ENCODE measurements at places on chromosomes 2 and 18.

- DNase-seq: peak; percentile 19
These were observed 69.7 kb upstream of the NCK2 start for GRCh38 chr2:105674859-105675541.

DNA sequence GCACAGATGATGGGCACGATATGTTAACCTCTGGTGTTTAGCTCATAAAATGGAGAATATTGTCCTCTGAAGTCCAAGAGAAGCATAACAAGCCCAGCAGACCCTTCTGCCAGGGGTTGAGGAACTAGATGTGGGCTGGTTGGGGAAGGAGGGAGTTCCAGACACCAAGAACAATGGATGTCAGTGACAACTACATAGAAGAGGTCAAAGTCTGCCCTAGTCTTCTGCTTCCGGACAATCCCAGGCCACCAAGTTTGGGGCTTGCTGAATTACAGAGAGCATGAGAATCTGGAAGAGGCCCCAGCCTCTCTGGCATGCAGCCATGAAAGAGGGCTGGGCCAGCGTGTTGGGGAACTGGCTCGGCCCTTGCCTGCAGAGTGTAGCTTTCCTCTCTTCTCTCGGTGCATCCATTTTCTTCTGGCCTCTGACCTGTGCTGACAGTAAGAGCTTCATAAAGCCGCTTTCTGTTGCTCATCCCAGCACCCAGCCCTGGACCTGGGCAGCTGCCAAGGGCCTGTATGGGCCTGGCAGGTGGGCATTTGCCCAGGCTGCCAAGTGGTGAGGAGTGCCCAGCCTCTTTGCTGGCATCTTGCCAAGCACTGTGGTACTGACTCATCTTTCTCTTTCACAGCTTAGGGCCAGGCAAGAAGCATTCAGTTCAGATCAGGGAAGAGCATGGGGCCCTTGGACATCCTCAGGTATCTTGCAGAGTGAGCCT, 14.6 kb upstream of the LAPTM4A start:
- no peak for DNase-seq

DNA sequence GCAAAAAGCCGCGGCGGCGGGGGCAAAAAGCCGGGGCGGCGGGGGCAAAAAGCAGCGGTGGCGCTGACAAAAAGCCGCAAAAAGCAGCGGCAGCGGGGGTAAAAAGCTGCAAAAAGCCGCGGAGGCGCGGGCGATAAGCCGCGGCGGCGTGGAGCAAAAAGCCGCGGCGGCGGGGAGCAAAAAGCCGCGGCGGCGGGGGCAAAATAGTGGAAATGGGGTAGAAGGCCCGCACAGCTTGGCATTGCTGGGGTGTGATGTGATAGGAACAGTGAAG, 450.1 kb downstream of the ANKRD30B start:
- DNase-seq: no peak

DNA sequence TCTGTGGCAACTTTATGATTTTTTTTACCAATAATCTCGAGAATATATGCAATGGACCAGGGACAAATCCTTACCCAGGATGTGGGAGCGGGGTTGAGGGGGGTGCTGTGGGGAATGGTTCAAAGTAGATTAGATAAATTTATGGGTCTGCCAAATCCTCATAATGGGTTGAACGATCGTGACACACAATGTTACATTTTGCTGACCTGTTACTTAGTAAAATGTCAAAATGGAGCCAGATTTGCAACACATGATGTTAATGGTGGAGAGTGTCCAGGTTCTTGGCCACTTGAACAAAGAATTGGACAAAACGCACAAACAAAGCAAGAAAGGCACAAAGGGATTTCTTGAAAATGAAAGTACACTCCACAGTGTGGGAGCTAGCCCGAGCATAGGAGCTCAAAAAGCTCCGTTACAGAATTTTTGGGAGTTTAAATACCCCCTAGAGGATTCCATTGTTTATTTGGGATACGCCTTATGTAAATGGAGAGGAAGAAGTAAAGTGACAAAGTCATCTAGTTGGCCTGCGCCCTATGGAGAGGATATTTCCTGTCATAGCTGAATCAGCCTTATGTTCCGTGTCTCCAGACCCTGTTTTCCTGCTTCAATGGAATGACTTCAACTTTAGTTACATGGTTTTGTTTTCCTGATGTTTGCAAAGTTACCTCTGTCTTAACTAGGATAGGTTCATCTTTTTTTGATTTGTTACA, 776.0 kb downstream of the DCC start:
- DNase-seq: no peak

GRCh38 chr18:56314396-56314795, 324.0 kb downstream of the TXNL1 start:
- DNase-seq: no peak

- DNase-seq: no peak
These were observed 15.8 kb downstream of the C18orf63 start for GRCh38 chr18:74331404-74331803.

- no peak for DNase-seq
These were observed 67.5 kb downstream of the FASTKD2 start for GRCh38 chr2:206832873-206833272.

GRCh38 chr2:205593891-205594290, 88.4 kb upstream of the NRP2 start:
- no peak for DNase-seq

DNA sequence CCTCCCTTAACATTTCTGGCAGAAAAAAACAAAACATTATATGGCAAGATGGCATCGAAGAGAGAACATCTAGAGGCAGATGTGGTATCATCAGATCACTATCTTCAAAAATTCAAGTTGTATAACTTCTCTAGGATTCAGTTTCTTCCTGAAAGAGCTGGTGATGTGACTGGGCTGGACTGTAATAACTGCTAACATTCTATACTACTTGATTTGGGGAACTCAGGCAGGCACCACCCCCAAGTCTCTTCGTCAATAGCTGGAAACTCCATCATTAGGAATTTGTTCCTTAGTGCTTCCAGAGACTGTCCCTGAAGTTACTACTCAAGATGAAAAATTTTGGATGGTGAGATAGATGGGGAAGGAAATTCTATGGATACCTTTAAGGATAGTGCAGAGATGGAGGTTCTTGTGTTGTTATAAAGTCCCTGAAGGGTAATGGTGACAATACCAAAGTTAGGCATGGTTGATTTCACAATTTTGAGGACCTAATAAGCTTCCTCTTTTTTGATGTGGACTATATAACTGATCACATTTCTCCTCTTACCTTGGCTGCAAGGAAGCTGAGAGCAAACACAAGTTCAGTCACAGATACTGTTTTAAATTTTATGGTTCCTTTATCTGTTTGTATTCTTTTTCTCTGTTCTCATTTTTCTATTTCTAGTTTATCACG, 59.1 kb upstream of the PGAP1 start:
- DNase-seq: no peak

DNA sequence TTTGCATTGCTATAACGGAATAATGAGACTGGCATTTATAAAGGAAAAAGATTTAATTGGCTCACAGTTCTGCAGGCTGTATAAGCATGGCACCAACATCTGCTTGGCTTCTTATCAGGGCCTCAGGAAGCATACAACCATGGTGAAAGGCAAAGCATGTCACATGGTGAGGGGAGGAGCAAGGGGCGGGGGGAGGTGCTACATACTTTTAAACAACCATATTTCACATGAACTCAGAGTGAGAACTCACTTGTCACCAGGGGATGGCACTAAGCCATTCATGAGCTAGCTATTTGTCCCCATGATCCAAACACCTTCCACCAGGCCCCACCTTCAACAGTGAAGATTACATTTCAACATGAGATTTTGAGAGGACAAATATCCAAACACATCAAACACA, 188.7 kb downstream of the MBD5 start:
- DNase-seq: no peak

- no peak for DNase-seq
These were observed 25.0 kb downstream of the CCDC102B start for GRCh38 chr18:68822926-68823325.

DNA sequence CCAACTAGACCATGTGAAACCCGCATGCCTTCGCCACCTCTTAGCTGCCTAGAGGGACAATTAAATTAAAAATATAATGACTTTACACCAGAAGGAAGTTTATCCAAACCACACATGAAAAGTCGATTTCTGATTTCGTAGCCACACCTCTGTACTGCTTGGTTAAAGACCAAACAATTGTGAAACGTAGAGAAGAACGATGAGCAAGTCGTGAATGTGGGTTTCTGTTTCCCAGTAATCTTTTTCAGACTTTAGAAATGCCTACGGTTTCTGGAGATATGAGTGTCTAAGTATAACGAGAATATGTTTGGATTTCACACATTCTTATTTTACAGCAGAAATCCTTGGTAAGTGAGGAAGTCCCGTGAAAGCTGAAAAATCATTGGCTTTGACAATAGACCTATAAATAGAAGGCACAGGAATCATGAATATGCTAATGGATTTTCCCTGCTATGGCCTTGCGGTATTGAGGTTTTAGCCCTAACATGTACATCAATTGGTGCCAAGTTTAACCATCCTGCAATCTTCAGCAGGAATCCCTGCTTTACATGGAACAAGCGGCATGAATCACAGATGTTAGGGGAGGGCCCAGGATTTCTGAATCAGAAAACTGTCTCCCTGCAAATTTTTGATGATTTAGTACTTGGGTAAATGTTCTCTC, 105.6 kb downstream of the TTC32 start:
- no peak for DNase-seq

- no peak for DNase-seq
These were observed 210.7 kb upstream of the SALL3 start for GRCh38 chr18:78768656-78769501.

- DNase-seq: no peak
These were observed 12.3 kb downstream of the FLACC1 start for GRCh38 chr2:201344663-201345366.

GRCh38 chr18:33184175-33184574, 256.3 kb downstream of the CCDC178 start:
- no peak for DNase-seq

DNA sequence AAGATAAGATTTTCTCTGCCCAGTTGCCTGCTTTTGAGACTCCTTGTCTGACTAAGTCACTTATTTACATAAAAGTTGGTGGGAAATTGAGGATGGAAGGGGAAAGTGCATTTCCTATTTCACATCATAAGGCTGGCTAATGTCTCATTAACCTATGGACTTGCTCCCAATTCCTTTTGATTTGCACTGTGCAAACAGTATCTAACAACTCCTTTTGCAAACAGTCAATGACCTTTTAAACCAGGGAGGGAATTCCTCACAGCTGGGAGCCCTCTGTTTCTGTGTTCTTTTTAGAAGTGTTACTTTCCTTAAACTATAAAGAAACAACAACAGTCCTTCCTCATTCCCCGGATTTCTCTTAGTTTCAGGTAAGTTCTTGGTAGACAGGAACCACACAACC, 272.8 kb downstream of the RND3 start:
- DNase-seq: no peak
